ENCODE measurements at places on chromosomes 2 and 18.

GRCh38 chr2:231816327-231817026 is 30.2 kb downstream of the COPS7B start:
- DNase-seq, result no peak

DNA sequence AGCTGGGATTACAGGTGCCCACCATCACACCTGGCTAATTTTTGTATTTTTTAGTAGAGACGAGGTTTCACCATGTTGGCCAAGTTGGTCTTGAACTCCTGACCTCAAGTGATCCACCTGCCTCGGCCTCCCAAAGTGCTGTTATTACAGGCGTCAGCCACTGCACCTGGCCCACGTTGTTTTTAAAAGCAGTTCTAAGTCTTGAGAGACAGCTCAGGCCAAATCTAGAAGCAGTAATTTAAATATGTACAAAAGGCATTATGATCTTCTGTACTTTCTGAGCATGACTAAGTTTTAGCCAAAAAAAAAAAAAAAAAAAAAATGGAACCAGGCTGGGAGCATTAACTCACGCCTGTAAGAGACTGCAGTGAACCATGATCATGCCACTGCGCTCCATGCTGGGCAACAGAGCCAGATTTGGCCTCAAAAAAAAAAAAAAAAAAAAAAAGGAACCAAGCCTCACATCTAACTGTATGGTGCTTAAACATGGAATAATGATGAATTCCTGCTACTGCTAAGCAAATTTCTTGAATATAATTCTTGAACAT is 4.0 kb downstream of the ABHD3 start:
- no peak for DNase-seq

DNA sequence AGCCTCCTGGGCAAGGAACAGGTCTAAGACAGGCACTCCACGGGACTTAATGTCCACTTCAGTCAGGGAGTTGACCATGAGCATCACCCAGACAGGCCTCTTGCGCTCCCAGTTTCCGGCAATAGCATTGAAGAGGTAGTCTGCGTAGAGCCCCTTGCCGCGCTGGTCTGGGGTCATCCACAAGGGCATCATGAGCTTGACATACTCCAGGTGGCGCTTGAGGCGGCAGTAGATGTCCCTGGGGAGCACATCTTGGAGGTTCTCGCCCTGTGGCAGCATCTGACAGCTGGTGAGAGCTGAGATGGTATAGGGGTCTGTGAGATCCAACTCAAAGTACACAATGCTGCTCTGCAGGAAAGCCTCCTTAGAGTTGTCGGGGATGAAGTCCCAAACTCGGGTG is 10.6 kb downstream of the TRABD2A start:
- DNase-seq, result no peak

DNA sequence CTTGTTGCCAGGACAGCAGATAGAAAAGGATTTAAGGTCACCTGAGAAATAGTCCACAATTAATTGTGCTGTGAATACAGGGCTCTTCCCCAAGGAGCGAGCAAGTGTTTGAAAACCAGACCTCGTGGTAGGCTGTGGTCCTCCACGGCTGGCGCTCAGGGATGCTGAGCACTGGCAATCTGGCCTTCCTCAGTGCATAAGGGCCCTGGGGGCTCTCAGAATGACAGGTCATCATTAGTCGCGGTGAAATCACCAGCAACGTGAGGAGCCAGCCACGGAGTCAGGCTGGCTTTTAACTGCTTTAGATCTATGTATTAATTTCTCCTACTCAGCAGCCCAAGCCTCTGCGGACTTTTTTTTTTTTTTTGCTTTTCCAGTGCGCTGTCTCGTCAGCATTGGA is 148.5 kb downstream of the FHOD3 start:
- no peak for DNase-seq

- DNase-seq, result no peak
These were observed 2.4 kb downstream of the WDR43 start for GRCh38 chr2:28896906-28897305.

DNA sequence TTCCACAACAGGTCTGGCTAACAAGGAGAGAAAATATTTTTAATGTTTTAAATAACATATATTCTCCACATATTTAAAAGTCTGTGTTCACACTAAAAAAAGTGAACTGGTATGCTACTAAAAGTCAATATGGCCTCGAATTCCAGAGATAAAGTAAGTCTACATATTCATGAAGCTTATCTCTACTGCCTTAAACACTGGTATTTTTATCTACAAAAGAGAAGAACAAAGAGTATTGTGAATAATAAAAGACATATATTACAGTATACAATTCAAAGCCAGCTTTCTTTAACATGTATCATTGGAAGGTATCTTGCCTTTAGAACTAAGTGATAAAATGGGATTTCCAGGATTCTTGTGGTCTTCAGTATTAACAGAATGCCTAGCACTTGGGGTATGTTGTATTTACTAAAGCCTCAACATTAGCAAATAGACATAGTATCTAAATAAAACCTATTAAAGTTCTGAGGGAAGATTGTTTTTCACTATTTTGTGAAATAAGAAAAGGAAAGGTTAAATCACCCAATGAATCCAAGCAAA is 302.8 kb upstream of the CCDC68 start:
- no peak for DNase-seq

- no peak for DNase-seq
These were observed 807.8 kb downstream of the TRIB2 start for GRCh38 chr2:13524492-13524891.

- no peak for DNase-seq
These were observed 185.9 kb downstream of the SLC39A10 start for GRCh38 chr2:195842932-195843331.

DNA sequence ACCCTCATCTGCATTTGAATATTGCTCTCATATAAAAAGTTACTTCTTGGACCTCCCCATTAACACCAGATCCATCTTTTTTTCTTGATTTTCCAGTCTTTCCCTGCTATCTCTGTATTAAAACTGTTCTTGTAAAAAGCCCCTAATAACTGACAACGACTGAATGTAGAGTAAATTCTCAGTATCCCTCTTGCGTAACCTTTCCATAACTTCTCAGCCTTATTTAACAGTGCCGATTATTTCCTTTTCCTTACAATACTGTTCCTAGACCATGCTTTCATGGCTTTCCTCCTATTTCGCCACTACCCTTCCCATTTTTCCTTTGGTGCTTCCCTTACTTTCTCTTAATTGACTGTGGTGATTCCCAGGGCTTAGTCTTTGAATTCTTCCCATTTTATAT is 348.9 kb upstream of the DSEL start:
- DNase-seq, result no peak

DNA sequence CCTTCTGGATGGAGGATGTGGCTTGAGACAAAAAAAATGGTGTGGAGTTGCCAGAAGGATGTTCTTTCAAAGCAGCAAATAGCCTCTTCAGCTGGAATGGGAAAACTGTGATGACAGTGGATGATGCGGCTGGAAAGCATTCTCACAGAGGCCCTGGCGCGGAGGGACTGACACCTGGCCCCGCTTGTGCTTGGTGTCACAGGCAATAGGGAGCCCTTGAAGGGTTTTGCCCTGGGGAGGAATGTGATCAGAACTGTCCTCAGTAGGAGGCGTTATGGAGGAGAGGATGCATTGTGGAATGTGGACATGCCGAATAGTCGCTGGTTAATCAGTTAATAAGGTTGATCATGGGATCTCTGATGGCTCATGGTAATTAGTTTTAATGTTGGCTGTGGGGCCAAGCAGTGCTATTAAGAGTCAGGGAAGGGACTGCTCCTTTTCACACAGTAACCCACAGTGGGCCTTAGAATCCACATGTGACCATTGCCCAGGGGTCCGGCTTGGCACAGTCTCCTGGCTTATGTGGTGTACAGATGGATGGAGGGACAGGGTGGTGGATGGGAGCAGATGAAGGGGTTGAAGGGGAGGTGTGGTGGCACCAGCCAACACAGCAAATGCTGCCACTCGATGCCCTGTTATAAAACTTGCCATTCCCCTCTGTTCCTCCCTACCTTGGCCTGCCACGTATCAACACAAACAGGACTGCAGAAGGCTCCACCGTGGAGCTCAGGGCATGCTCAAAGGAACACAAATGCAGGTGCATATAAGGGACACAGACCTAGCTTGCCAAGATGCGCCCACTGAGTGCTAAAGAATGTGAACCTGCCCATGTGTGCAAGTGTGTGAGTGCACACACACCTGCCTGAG is 71.7 kb downstream of the CIB4 start:
- DNase-seq, result no peak

DNA sequence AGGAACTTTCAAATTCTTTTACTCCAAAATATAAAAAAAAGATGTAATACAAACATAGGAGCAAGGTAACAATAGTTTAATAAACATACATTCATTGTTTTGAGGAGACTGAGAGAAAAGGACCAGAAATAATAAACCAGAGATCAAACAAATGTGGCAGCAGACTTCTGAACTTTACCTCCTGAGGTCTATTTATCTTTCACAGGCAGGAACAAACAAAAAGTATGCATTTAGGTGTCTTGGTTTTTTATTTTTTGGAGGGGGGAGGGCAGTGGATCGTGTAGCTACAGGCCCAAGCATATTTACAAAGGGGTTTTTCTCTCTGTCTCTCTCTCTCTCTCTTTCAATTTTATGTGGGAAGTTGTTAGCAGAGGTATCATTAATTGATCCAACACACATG is 5.6 kb downstream of the PPP4R1 start:
- no peak for DNase-seq

DNA sequence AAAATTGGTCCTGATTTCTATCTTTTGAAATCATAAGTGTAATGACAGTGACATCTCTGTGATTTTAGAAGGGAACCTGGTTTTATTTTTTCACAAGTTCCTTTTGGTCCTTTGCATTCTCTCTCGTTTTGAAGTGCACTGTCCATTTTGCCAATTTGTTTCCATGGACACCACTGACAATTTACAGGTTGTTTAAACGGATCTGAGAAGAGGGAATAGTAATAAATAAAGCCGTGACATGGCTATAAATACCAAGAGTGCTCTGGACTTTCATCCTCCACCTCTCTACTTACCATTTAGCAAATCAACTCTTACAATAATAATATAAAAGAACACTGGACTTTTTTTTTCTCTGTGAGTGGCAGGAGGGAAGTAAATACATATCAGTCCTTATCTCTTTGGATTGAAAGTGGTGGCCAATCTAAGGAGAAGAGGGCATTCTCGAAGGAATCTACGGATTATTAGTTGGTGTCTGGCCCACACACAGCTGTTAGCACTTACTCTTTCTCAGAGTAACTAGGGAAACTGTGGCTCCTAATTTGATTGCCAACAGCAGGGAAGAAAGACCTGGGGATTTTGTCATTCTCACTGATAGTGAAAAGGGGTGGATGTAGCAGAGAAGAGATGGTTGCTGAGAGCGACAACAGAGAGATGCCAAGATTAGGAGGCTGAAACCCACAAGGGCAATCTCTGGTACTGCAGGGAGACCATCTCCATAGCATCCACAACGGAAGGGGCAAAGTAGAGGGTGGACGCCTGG is 108.7 kb upstream of the FSHR start:
- DNase-seq, result no peak

- DNase-seq, result no peak
These were observed 3.0 kb downstream of the DHRS9 start for GRCh38 chr2:169072163-169072925.

- no peak for DNase-seq
These were observed 10.8 kb downstream of the YPEL5 start for GRCh38 chr2:30157616-30158015.

DNA sequence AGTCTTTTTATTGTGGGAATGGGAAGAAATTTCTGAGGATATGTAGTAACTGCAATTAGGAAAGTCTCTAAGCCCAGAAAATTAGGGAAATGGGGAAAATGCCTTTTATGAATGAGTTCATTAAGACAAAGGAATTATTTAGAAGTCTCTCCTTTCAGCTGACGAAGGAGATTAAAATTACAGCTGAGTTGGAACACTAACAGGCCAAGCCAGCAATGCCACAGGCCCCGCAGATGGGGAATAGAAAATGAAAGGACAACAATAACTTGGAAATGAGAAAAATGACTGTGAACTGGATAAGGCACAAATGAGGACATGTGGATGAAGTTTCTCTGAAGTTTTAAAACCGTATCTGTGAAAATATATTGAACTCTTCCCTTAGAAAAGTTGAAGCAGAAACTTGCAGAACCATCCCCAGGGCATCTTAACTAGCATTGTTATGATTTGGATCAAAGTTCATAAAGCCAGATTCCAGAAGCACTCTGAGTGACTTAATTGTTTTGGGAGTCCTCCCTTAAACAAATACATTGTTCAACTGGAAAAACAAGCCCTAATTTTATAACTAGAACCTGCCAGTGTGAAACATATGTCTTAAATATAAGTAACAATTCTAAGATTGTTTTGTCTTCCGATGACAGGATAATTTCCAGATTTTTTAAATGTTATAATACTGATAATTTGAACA is 51.3 kb downstream of the C2orf76 start:
- DNase-seq, result no peak

DNA sequence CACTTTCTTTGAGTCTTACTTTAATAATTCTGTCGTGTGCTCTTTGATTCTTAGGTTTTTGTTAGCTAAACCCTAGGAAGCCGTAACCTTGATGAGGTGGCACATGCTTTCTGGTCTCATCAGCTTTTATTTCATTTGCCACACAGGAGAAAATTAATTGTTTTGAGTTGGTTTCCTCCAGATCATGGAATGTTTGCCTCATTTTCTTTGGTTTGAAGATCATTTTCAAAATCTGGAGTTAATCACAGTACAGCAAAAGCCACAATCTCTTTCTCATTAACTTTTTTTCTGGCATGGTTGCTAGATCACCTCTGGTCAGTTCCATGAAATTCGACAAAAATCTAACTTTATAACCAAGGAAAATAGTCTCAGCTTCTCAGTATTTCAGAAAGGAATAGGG is 182.9 kb downstream of the MYO1B start:
- DNase-seq, result no peak

GRCh38 chr2:28345619-28346018 is 47.0 kb upstream of the FOSL2 start:
- no peak for DNase-seq

- DNase-seq, result no peak
These were observed 20.4 kb downstream of the UBXN4 start for GRCh38 chr2:135762022-135762421.

DNA sequence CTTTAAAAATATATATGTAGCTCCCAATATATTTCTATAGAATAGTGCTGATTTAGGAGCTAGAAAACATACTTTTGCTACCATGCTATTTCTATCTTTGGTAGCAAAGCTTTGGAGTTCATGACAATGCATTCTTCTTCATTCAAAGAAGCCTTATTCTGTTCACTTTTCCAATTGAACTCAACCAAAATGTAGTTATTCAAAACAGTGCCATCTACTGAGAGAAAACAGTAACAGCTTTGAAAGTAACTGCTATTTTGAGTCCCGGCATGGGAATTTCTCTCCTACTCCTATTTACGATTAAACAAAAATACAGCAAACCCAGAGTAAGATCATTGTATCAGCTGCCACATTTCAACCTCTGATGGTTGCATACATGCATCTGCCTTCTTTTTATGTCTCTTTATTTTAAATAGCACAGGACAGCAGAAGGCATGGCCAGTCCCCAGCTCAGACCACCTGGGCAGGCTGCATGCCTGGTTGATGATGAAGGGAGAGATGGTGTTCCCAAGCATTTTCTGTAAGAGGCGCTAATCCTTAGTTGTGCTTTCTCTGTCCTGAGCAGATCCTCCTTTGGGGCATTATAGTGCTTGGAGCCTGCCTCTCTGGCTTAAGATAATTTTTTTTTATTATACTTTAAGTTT is 69.7 kb upstream of the SULT1C3 start:
- no peak for DNase-seq

GRCh38 chr2:25655316-25655715 is 18.1 kb downstream of the DTNB start:
- DNase-seq, result no peak

- no peak for DNase-seq
These were observed 7.2 kb upstream of the LBH start for GRCh38 chr2:30224151-30224550.

Measured in stimulated activated CD4-positive, alpha-beta T cell treated with anti-CD3 and anti-CD28 coated beads, Interleukin-15, amount 100 ng/mL, for 48 hours (primary cell).